ENCODE measurements at places on chromosomes 2 and 18. TPM values are rescaled to one million over a fixed set of nuclear protein-coding genes. Genes with fewer than 3 reads are reported as not detected.

ACMSD gene
- 43.9 TPM for polyA plus RNA-seq

DNA sequence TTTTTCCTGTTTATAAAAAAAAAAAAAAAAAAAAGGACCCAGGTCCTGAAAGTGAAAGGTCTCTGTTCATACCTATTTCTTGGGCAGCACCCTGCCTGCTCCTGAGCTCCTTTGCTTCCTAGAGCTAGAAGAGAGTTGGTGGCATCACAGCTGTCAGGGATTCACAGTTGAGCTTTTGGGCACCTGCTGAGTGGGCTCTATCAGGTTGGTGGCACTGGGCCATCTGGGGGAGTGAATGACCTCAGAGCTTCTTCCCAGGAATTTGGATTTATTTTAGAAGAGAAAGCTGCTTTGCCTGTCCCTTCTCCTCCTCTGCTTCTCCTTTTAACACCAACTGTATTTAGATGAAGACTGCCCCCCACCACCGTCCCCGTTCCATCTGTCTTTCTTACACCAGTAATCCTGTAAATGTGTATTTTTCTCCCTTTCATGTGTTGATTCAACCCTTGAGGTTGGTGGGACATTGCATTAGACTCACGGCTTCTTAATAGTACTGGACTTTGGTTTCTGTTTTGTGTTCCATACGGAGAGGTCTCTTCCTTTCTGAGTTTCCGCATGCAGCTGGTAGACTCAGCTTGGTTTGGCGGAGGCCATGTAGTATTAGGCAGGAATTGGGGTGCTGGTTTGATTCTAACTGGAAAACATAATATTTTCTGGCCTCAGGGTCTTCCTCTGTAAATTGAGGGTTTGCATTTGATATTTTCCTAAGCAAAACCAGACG lies 7.6 kb upstream of the MGAT5 start:
- no peak for DNase-seq

- no peak for DNase-seq
These were observed 189.7 kb downstream of the TMEM247 start for GRCh38 chr2:46669016-46669415.

DNA sequence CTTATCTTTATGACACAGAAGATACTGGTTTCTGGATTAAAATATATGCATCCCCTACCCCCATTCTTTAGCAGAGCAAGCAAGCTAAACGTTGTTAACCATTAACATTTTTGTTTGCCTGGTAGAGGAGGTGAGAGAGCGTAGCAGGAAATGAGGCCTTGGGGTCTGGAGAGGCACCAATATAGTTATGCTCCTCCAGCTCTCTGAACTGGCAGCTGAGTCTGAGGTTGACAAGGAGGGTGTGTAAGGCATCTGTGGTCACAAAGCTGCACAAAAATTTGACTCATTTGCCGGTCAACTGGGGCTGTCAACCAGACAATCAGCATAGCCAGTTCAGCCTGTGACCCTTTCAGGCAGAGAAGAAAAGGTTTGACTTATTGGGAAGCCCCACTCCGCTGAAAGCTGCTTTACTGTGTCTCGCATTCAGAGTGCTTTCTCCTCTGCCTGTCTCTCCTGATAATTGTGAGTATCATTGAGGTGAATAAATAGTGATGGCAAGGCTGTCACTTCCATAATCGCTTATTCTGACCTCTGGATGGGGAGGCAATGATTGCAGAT lies 647.5 kb upstream of the SETBP1 start:
- DNase-seq, result no peak

DNA sequence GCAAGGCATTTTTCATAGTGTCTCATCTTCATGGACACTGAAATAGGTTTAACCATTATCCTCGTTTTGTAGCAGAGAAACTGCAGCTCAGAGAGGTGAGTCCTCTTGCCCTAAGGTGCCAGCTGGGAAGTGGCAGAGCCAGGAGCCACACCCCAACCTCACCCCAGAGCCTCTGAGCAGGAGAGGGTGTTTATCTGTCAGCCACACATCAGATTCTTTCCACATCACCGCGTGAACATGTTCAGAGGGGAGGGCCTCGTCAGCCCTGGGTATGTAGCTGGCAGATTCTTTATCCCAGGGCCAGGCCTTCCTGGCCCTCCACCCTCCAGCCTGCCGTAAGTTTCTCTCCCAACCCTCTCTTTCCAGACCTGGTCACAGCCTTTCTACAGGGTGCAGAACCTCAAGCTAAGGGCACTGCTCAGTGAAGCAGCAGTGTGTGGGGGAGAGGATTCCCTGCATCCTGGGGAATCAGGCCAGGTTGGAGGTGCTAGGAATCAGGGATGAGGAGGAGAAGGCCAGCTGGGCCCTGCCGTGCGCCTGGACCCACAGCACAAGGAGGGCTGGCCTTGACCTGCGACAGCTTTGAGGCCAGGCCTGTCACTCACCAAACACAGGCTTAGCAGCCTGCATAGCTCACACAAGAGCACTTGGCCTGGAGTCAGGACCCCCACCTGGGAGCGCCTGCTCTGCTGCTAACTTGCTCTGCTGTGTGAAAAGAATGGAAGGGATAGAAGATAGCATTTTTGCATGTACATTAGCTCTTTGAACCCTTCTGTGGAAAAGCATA lies 111.3 kb upstream of the MCFD2 start:
- DNase-seq, result no peak

DNA sequence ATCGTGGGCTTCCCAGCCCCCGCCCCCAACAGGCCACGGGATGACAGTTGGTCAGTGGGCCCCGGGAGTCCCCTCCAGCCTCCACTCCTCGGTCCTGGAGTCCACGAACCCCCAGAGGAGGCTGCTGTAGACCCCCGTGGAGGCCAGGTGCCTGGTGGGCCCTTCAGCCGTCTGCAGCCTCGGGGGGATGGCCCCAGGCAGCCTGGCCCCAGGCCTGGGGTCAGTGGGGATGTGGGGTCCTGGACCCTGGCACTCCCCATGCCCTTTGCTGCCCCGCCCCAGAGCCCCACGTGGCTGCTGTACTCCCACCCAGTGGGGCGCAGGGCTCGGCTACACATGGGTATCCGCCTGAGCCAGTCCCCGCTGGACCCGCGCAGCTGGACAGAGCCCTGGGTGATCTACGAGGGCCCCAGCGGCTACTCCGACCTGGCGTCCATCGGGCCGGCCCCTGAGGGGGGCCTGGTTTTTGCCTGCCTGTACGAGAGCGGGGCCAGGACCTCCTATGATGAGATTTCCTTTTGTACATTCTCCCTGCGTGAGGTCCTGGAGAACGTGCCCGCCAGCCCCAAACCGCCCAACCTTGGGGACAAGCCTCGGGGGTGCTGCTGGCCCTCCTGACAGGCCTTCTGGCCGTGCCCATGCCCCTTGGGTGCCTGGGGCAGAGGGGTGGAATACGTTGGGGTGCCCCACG lies 7.6 kb downstream of the NEU4 start:
- no peak for DNase-seq

OSBPL1A gene
- polyA plus RNA-seq, result 58.0 TPM

AKAIN1 gene
- polyA plus RNA-seq, result not detected
